Airway epithelial cell (primary cell): ENCODE measurements at places on chromosomes 4 and X. TPM values are rescaled to one million over a fixed set of nuclear protein-coding genes. Genes with fewer than 3 reads are reported as not detected.

Gene ARMCX1
- total RNA-seq = 8.4 and 9.2 TPM in 2 replicates

Gene RGN
- total RNA-seq = not detected in 2 replicates

Gene BST1
- 1.6 and 4.3 TPM in 2 replicates for total RNA-seq

Gene KIF4A
- 9.3 and 11.4 TPM in 2 replicates for total RNA-seq

Gene VGLL1
- 6.8 and 10.7 TPM in 2 replicates for total RNA-seq

Gene HSFX4
- not detected in 2 replicates for total RNA-seq

Gene IL1RAPL2
- not detected in 2 replicates for total RNA-seq

Gene KIAA1210
- total RNA-seq = not detected in 2 replicates

Gene SLC25A6
- 294 and 322 TPM in 2 replicates for total RNA-seq
